Neural progenitor cell (in vitro differentiated cells): ENCODE measurements at places on chromosomes 1 and 21. TPM values are rescaled to one million over a fixed set of nuclear protein-coding genes. Genes with fewer than 3 reads are reported as not detected.

- H3K27me3 ChIP-seq = no peaks in the 10 kb centered on the region
- no peak overlapping the region for H3K4me3 ChIP-seq
- H3K36me3 ChIP-seq = no peaks in the 10 kb centered on the region
- no peaks in the 10 kb centered on the region for H3K4me1 ChIP-seq
- no peak overlapping the region for H3K27ac ChIP-seq
Measured at GRCh38 chr1:221696027-221696426, 45.9 kb downstream of the DUSP10 start.

The SYPL2 gene
- not detected in 2 replicates for total RNA-seq

The CELA2A gene
- total RNA-seq = not detected in 2 replicates

DNA sequence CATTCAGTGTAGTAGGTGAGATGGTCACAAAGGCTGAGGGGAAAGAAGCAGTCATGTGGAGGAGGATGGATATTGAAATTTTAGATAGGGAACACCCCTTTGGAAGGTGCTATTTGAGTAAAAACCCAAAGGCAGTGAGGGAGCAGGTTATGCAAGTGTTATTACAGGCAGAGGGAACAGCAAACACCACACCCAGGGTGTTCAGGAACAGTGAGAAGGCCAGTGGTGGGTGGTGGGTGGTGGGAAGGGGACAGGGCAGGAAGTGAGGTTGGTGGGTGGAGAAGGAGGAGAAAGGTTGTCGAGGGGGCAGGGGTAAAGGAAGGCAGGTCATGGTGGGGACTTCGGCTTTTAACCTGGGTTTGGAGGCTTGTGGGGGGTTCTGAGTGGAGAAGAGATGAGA is 39.2 kb upstream of the SCMH1 start:
- DNase-seq = no peak
- H3K36me3 ChIP-seq = no peaks in the 10 kb centered on the region
- H3K4me3 ChIP-seq = no peak overlapping the region
- H3K4me1 ChIP-seq = peaks cover 11% of the 10 kb centered on the region
- H3K27ac ChIP-seq = no peak overlapping the region
- H3K27me3 ChIP-seq = no peaks in the 10 kb centered on the region
